Uterus (tissue), 4 donors: ENCODE measurements at places on chromosomes 4 and X. TPM values are rescaled to one million over a fixed set of nuclear protein-coding genes. Genes with fewer than 3 reads are reported as not detected.

GRCh38 chr4:101512416-101512815 is 165.1 kb upstream of the PPP3CA start:
- H3K36me3 ChIP-seq: no peaks in the 10 kb centered on the region
- H3K4me3 ChIP-seq: no peak overlapping the region
- no peak overlapping the region for H3K27ac ChIP-seq
- no peaks in the 10 kb centered on the region for H3K27me3 ChIP-seq

DNA sequence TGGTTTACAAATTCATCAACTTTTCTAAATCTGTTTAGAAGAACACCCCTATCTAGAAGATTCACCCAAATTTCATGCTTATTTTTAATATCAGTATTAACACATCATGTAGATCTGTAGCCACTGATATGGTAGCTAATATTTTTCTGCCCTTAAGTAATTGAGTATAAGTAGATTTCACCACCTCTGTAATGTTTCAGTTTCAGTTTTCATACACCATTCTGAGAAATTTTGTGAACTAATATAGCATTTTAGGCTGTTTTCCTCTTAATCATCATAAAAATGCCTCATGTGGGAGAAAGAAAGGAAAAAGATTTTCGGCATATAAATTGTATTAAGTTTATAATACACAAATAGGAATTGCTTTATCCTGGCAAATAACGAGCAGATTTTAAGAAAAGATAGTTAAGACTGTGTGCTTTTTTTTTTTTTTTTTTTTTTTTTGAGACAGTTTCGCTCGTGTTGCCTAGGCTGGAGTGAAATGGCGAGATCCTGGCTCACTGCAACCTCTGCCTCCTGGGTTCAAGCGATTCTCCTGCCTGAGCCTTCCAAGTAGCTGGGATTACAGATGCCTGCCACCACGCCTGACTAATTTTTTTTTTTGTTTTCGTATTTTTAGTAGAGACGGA is 21.4 kb upstream of the RBPJ start:
- H3K4me3 ChIP-seq: no peak overlapping the region
- no peak overlapping the region for H3K27ac ChIP-seq
- no peak for DNase-seq
- no peaks in the 10 kb centered on the region for H3K27me3 ChIP-seq
- H3K36me3 ChIP-seq: no peaks in the 10 kb centered on the region

GRCh38 chr4:71004281-71004851 is 10.9 kb downstream of the DCK start:
- no peak for DNase-seq
- H3K36me3 ChIP-seq: no peaks in the 10 kb centered on the region
- H3K4me1 ChIP-seq: no peaks in the 10 kb centered on the region
- H3K4me3 ChIP-seq: no peak overlapping the region
- no peak overlapping the region for H3K27ac ChIP-seq

IQSEC2 gene
- 4.1 TPM for total RNA-seq
